ENCODE measurements at places on chromosomes 6 and 20.
A peak's percentile ranks its signal among the peaks of the same experiment; 100 is the strongest.

- no peak for DNase-seq
These were observed 4.7 kb upstream of the PHF1 start for GRCh38 chr6:33406126-33406525.

DNA sequence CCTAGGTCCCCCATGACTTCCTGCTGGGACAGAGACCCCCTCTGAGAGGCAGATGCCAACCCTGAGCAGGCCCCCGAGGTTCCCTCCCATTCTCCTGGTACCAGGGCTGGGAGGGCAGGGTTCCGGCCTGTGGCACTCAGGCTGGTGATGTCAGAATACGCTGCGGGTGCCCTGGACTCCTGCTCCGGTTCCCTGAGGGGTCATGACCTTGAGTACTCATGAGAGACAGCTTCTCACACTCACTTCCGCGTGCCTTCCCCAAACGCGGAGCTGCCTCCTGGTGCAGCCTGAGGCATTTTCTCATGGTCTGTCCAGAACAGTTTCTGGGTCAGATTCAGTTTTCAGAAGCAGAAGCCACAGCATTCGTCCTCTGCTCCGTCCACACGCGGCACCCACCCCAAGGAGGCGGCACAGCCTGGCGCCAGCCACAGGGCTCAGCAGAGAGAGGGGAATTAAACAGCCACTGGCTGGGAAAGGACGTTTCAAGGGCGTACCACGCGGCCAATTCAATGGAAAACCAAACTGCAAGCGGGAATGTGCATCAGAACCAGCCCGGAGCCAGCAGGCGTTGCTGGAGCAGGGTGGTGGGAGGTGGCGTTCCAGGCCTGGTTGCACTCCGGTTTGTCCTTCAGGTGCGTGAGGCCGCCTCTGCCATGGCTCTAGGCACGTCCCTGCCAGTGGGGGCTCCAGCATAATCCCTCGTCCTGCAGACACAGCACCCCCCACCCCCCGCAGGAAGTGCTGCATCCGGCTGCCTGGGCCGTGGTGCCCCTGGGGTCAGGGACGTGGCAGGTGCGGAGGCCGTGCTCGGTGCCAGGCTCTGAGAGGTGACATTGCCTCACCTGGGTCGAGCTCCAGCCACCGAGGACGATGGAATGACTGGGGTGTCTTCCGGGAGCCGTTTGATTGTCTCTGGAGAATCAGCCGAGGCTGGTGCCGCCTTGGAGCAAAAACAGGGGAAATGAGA is 58.3 kb upstream of the BHLHE23 start:
- DNase-seq = no peak

- no peak for DNase-seq
These were observed 946.3 kb downstream of the EPHA7 start for GRCh38 chr6:92473056-92473455.

DNA sequence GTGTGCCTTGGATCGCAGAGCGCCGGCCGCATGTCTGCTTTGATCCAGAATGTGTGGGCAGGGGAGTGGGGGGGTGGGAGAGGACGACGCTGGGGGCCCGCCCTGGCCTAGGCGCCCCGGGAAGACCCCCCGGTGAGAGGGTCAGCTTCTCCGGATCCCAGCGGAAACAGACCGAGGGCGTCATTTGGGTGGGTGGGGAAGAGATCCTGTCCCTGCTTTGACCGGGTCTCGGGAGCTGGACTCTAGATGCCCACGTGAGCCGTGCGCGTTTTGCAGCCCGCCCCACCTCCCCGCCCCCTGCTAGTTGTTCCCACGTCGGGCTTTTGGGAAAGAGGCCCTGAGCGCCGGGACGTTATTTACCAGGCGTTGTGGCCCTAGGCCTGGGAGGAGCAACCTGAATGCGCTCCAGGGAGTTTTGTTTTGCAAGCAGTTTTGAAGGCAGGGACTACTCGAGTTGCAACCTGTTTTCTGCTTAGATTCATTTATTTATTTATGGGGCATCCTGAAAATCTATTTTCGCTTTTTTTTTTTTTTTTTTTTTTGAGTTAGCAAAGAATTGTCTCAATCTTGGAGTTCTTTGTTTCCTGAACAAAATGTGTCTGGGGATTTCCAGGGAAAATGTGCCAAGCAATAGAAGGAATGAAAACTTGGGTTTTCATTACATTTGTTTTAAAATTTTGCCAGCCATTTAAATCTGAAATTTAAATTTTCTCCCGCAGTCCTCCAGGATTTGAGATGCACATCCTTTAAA is 1.6 kb downstream of the DSP start:
- no peak for DNase-seq

- no peak for DNase-seq
These were observed 126.3 kb downstream of the TOX2 start for GRCh38 chr20:44041001-44041400.

GRCh38 chr6:16974387-16974673 is 127.5 kb upstream of the STMND1 start:
- DNase-seq = no peak

DNA sequence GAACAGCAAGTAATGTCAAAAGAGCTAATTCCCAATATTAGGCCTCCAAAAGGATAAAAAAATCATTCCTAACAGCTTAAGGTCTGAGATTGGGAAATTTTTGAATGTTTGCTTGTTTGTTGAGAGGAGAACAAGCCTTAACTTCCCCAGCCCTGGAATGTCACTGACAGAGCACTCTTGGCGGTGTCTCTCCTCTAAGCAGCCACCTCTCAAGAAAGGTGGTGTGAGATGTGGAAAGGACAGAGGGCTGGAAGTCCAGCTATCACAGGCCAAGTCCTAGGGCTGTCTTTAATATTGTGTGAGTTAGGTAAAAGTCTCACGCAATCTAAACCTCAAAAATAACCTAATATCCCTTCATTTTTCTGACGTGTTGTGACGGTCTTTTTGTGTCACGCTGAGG is 101.6 kb downstream of the MTFR2 start:
- DNase-seq = no peak

DNA sequence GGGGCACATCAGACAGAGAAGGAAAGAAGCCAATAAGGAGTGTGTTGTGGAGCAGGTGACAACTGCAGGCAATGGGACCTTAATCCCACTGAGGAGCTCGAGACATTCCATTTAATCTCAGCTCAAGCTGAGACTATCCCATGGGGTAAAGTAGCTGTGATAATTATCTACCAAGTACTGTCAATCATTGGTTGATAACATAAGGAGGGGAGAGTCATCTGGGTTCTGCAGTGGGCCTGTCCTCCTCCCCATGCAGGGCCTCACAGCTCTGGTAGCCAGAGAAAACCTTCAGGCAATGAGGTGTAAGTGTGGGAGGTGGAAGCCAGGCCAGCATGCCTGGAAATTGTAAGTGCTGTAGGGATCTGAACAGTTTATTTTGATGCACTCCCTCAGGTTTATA is 375.0 kb upstream of the ARID1B start:
- no peak for DNase-seq

DNA sequence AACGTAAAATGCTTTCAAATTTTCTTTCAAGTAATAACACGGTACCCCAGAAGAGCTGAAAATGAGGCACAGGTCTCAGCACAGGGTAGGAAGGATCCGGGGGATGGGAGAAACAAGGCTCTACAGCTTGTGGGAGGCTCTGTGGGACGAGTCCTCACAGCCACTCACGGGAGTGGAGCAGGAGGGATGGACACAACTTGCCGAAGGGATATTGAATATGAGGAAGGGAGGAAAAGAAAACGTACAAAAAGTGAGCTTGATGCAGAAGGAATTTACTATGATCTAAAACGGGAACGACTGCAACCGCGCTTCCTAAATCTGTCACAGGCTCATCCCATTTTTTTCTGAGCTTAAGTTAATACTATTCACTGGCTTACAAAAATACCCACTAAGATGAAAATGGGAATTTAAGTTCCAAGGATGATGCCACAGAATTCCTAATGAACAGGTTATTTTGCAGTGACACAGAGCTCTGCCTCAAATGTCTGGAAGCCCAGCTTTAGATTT is 72.9 kb downstream of the FYN start:
- no peak for DNase-seq

- DNase-seq = peak; percentile 67
These were observed 76.2 kb downstream of the FAM229B start for GRCh38 chr6:112163295-112164257.

DNA sequence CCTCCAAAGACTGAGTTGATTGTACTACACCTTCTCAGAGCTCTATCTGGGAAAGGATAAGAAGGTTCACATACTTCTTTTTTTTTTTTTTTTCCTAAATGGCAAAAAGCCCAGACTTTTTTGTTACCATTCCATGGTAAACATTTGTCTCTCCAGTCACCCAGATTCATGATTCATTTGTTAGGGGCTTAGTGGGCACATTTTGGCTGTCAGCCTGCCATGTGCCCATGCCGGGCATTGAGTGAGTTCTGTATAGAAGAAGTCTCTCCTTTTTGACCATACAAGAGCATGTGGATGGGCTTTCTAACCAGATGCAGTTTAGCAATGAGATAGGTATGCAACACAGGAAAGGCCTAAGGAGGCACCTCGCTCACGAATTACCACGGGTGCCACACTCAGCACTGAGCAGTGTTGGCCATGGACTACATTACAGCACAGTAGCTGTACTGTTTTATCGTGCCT is 447.5 kb upstream of the HSF2 start:
- no peak for DNase-seq

Data from stimulated activated CD8-positive, alpha-beta memory T cell treated with anti-CD3 and anti-CD28 coated beads, Interleukin-7, amount 100 ng/mL, for 48 hours (primary cell).